Right atrium auricular region (tissue), 2 donors: ENCODE measurements at places on chromosomes 12 and 14. TPM values are rescaled to one million over a fixed set of nuclear protein-coding genes. Genes with fewer than 3 reads are reported as not detected.

GRCh38 chr14:31127690-31128089 is 79.9 kb downstream of the HECTD1 start:
- H3K27me3 ChIP-seq = no peaks in the 10 kb centered on the region
- no peak for DNase-seq
- H3K36me3 ChIP-seq = peaks cover 64% of the 10 kb centered on the region
- H3K4me1 ChIP-seq = no peaks in the 10 kb centered on the region

DNA sequence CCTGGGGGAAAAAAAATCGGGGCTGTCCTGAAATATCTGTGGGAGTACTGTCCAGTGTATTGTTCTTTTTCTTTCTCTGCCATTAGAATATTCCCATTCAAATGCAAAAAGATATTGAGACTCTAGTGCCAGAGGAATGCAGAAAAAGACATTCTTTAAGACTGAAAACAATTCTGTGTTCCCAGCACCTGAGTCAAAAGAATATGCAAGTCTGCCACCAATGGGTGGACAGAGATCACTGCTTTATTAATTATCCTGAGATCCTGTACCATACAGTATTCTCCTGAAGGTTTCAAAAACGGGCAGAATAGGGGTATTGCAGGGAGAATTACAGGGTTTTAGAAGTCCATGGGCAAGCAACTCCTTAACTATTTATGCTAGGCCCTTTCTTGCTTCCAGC is 361.8 kb downstream of the C12orf50 start:
- no peak overlapping the region for H3K27ac ChIP-seq
- DNase-seq = no peak
- no peak overlapping the region for H3K4me3 ChIP-seq
- no peaks in the 10 kb centered on the region for H3K4me1 ChIP-seq
- H3K36me3 ChIP-seq = no peaks in the 10 kb centered on the region
- no peaks in the 10 kb centered on the region for H3K27me3 ChIP-seq

- no peaks in the 10 kb centered on the region for H3K27me3 ChIP-seq
- no peak for DNase-seq
- no peak overlapping the region for H3K27ac ChIP-seq
- H3K4me1 ChIP-seq = no peaks in the 10 kb centered on the region
Observed at GRCh38 chr14:98230411-98230810, 1041.6 kb downstream of the BCL11B start.

DNA sequence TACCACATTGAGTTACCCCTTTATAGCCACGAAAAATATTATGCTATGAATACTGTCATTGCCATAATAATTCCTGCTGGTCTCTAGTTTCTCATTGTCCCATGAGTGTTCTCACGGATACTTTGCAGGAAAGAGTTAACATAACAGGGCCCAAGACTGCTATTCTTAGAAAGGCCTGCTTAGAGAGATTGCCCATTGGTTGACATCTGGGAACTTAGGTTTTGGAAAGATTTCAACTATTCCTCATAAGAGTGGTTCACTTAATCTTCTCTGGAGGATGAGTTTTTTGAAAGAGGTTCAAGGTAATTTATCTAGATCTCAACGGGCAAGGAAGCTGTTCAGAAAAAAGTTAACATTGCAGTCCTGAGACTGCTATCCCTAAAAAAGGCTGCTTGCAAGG is 18.4 kb upstream of the PRPF39 start:
- H3K36me3 ChIP-seq = no peaks in the 10 kb centered on the region
- H3K4me3 ChIP-seq = no peak overlapping the region
- H3K27ac ChIP-seq = peak overlapping the region; percentile 42
- H3K4me1 ChIP-seq = no peaks in the 10 kb centered on the region
- DNase-seq = no peak

GRCh38 chr12:101480849-101481248 is 5.7 kb downstream of the SPIC start:
- no peak overlapping the region for H3K27ac ChIP-seq
- no peaks in the 10 kb centered on the region for H3K36me3 ChIP-seq
- no peaks in the 10 kb centered on the region for H3K4me1 ChIP-seq
- no peak overlapping the region for H3K4me3 ChIP-seq

DNA sequence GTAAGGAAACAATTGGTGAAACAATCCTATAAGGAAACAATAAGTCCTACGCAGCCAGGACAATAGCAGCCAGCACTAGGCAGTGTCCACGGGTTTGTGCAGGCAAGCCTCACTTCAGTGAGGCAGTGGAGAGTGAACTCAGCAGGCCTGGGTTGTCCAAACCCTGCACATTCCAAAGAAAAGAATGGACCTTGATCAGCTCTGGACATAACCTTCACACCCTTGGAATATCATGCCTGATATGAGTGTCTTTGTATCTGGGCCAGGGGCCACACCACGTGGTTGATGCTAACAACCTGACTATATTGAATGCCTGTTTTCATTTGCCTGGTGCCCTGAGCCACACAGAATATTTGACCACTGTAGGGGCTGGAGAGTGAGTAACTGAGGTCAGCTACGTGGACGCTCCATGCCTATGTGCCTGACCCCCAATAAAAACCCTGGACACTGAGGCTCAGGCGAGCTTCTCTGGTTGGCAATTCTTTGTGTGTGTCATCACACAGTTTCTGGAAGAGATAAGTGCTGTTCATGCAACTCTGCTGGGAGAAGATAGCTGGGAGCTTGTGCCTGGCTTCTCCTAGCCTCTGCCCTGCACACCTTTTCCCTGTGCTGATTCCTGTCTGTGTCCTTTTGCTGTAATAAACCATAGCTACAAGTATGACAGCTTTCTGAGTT is 81.4 kb upstream of the NCOR2 start:
- H3K4me1 ChIP-seq = peaks cover 23% of the 10 kb centered on the region
- no peak overlapping the region for H3K4me3 ChIP-seq
- H3K36me3 ChIP-seq = no peaks in the 10 kb centered on the region
- no peak overlapping the region for H3K27ac ChIP-seq
- no peak for DNase-seq

Gene FOXG1
- total RNA-seq = not detected

Gene HOXC12
- total RNA-seq = not detected

Gene PLA2G1B
- total RNA-seq = not detected
